AG09309 (cell line): ENCODE measurements at places on chromosomes 4 and X.

DNA sequence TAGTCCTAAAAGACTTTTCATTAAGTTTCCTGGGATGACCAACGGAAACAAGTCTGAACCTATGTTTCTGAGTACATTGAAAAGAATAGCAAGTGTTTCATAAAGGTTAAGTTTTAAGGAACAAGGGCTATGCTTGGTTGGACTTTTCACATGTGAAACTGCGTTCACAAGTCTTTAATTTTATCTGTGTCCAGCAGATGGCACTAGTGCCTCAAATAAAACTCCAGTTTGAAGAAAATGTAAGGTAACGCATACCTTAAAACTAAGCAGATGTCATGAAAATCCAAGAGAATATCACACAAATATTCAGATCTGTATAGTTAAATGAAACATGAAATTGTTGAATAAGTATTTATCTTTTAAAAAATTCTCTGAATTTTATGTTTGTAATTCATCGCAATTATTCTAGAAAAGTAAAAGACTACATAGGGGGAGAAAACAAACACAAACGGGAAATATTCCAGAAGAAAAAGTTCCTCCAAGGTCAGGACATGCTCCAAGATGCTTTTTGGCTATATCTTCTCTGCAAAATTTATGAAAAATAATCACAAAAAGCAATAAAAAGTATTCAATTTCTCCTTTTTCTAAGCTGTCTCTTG is 89.6 kb upstream of the MAD2L1 start:
- peak; percentile 21 for DNase-seq

DNA sequence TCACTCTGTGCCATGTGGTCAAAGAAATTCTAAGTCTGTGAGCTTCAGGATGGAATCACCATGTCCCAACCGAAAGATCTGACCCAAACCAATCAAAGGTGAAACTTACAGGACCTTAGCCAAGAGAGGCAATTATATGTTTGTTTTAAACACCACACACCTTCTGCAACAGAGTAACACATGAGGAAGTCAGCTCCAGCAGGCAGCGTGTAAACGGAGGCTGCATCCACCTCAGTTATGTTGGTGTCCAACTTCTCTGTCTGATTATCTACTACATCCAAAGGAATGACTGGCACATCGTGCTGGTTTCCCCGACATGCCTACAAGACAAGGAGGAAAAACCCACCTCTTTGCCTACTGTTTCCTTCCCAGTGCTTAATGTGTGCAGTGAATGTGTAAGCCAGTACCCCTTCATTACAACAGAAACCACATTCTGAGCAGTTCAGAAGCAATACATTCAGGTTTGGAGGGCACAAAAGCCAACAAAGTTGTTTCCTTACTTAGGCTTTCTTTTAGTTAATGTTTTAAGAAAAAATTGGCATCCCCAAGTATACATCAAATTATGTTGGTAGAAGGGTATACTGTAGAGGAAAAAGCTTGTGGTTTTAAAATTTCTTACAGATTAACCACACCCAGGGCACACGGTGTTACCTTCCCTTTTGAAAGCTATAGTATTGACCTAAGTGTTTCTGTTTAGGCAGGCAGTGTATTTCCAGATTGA is 12.4 kb downstream of the CASP6 start:
- no peak for DNase-seq

DNA sequence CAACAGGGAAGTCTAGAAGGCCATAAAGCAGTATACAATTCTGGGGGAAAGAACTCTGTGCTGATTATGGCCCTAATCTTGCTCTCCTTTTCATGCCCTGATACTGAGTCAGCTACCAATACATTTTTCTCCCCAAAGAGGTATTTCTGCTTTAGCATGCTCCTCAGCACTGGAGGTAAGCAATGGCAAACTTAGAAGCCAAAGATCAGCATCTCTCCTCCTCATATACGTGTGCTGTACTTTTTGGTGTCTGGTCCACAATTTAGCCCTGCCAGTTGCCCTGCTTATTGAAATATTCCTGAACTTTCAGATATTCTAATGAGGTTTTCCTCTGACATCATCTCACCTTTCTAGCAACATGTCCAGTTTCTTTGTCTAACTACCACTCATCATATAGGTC is 226.2 kb downstream of the FSTL5 start:
- DNase-seq = no peak

GRCh38 chr4:147428583-147428982 is 52.3 kb upstream of the EDNRA start:
- no peak for DNase-seq

GRCh38 chrX:30530606-30531005 is 47.0 kb downstream of the TASL start:
- DNase-seq = no peak

- DNase-seq = no peak
Observed at GRCh38 chr4:15396157-15396800, 31.6 kb upstream of the C1QTNF7 start.

- DNase-seq = no peak
Observed at GRCh38 chrX:101642093-101642492, 17.6 kb downstream of the ARMCX2 start.

- no peak for DNase-seq
Observed at GRCh38 chrX:40501164-40501855, 79.5 kb upstream of the ATP6AP2 start.

DNA sequence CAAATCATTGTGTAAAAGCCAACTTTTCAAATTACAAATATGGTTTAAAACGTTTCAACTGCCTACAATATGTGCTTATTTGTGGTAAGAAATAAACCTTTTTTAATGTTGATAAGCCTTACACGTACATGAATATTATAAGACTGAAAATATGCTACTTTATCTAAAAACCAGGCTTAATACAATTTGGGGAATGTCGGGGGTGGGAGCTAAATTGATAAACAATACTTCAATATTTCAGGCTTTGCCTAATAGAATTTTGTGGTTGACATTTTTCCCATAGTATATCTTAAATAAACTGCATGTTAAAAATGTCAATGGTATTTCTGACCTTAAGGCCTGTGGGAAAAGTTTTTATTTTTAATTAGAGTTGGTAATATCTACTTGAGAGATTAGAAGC is 69.8 kb upstream of the SLIT2 start:
- no peak for DNase-seq

DNA sequence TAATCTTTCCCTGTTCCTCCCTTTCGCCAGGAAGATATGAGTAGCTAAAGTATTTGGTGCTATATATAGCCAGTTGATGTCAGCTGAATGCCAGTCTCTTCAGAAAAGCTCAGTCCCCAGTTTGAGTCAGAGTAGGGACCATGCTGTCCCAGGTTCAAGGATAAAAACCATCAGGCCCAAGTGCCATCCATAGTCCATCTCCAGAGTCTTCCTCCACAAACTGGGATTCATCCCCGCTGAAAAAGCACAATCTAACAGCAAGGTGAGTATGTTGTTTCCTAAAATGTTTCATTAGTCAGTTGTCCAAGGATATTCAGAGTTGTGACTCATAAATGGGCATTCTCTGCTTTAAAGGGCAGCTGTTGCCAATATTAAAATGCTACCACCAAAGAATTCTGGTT is at the start of gene MYOZ2:
Gene MYOZ2, plus strand, starts transcription at position 112 of the 401 bp plus-strand sequence. CDS start 694 bp downstream, outside the sequence.
- no peak for DNase-seq

- no peak for DNase-seq
Observed at GRCh38 chrX:37509349-37509748, 62.1 kb upstream of the LANCL3 start.

- no peak for DNase-seq
Observed at GRCh38 chrX:133794126-133794525, 191.3 kb downstream of the GPC3 start.

DNA sequence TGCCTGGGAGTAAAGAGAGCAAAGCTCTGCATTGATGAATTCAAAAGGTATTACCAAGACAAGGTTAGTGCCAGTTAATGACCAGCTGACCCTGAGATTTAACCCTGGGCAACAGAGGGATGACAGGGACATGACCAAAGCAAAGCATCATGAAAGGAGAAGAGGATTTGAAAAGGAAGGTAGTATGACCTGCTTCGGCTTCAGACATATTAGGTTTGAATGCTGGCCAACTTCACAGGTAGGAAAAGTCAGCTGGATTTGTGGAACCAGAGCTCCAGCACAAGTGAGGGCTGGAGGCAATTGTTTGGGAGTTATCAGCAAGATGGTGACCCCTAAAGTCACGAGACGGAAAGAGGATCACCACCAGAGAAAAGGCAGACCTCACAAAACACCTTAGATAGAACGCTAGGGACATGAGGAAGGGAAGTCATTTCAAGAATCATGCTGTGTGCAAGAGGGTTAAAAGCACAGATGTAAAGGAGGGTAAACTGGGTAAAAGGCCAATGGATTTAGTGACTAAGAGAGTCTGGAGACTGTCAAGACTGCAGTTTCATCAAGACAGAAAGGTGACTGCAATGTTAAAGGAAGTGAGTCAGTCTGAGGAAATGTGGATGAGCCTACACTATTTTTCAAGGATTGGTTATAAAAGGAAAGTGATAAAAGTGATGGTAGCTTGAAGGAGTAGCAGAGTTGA is 45.6 kb downstream of the SH3RF1 start:
- peak; percentile 88 for DNase-seq

GRCh38 chrX:131394384-131394783 is 105.3 kb upstream of the IGSF1 start:
- DNase-seq = no peak

- no peak for DNase-seq
Observed at GRCh38 chrX:98931216-98931615, 1478.9 kb downstream of the PCDH19 start.

GRCh38 chr4:14151101-14151500 is 523.6 kb upstream of the BOD1L1 start:
- DNase-seq = no peak

DNA sequence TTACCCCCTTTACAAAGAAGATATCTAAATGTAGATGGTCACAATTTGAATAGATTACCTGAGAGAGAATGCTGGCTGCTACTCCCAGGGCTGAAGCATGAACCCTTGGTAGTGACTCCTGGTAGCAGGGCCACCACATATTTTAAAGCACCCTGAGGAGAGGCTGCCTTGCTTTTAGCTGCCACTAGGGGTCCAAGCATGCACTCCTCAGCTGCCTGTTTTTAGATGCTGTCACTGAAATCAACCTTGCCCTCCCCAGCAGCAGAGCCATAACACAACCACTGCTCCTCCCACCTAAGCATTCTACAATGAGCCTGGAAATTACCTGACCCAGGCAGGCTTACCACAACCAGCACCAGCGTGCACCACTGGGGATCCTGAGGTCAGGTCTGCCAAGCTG is 850.9 kb downstream of the FAM133A start:
- no peak for DNase-seq

- no peak for DNase-seq
Observed at GRCh38 chr4:97770222-97770621, 373.1 kb downstream of the STPG2 start.

DNA sequence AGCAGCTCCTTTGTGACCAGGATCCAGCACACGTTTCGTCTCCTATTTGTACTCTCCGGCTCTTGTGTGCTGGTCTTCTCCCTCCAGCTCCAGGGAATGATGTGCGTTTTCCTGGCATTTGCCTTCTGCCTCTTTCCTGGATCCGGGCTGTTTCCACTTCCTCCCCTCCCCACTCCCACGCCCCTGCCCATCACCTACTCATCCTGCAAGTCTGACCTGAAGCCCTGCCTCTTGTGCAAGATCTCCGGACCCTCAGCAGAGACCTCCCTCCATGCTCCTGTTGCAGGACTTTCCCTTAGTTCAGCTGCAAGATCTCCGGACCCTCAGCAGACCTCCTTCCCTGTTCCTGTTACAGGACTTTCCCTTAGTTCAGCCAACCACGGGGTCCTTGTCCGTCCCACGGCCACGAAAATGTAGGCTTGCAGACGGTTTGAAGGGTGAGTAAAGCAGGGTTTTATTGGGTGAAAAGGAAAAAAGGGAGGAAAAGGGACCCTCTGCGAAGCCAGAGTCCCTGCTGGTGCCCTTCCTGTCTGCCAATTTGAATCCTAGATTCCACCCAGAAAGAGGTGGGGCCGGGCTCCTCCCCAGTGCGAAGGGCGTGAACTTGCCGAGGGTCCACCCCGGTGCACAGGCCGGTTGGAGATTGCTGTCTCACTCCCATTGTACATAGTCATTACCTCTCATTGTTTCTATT is 74.4 kb upstream of the IRF2 start:
- DNase-seq = no peak

DNA sequence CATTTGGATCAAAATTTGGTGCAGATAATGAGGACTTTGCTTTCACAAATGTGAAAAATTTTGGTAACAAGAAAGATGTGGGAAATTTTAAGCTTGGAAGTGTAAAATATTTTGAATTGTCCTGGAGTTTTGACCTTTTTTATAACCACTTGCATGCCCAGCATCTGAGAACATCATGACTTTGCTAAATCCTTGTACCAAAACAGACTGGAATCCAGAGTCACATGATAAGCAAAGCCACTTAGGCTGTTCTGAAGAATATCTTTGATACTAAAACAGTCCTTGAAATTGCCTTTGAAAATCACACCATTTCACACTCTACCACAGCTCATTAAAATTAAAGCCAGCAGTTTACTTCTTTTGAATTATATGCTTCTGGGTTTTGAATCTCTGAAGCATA is 2.5 kb upstream of the PPM1K start:
- DNase-seq = no peak

DNA sequence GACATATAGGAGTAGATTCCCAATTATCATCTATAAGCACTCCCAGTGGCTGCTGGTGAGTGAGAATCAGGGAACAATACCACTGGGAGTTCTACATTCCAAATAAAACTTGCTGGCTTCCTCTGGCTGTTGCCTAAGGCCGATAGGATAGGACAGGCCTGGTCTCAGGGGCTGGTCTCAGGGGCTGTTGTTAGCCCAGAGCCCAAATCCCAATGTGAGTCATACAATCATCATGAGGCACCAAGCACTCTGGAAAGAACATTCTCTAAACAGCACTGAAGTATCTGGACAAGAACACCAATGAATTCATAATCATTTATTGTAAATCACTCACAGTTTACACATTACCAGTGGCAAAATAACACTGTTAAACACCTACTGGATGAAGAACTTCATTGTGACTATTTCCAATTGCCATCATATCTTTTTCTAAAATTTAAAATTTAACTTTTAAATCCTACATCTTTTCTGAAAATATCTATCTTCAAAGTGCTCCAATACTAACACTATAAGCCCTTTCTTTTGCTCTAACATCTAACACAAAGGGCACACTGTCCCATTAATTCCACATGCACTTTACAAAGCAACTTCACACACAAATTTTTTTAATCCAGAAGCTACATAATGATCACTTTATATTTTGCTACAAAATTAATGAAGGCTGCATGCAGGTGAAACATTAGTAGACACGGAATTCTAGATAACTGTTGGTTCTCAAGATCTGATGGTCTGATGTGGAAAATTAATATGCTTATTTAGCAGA is 67.6 kb upstream of the TMEM150C start:
- DNase-seq = peak; percentile 28

DNA sequence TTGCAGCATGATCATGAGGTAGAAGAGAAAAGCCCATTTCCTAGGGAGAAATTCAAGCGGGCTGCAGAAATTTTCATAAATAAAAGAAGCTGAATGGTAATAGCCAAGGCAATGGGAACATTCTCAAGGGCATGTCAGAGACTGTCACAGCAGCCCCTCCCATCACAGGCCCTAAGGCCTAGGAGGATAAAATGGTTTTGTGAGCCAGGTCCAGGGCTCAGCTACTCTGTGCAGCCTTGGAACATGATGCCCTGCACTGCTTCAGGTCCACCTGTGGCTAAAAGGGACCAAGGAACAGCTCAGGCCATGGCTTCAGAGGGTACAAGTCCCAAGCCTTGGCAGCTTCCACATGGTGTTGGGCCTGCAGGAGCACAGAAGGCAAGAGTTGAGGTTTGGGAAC is 93.3 kb downstream of the DACH2 start:
- DNase-seq = no peak
